ENCODE measurements at places on chromosomes 6 and 20. TPM values are rescaled to one million over a fixed set of nuclear protein-coding genes. Genes with fewer than 3 reads are reported as not detected.

AIF1 gene
- total RNA-seq: not detected

PRICKLE4 gene
- total RNA-seq: not detected

C6orf163 gene
- total RNA-seq: 2.9 TPM

SYTL3 gene
- total RNA-seq: 0.37 TPM

TRIM10 gene
- total RNA-seq: not detected

HMGA1 gene
- total RNA-seq: 370 TPM
